T-helper 22 cell (primary cell): ENCODE measurements at places on chromosomes 7 and 10.

DNA sequence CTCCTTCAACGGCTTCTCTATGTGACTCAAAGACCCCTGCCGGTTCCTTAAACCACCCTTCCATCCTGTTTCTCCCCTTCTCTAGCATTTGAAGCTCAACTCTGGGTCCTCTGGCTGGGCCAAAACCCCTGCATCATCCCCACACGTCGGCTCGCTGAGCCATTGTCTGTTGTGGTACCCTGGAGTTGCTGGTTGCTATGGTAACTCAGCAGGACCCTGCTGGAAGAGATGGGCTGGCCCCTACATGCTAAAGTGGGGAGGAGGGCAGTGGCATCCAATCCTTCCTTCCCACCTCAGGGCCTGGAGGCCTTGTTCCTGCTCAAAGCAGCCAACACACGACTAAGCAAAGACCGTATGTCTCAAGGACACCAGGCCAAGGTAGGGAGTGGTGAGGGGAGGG, 452.5 kb downstream of the PLXNA4 start:
- no peak for DNase-seq

DNA sequence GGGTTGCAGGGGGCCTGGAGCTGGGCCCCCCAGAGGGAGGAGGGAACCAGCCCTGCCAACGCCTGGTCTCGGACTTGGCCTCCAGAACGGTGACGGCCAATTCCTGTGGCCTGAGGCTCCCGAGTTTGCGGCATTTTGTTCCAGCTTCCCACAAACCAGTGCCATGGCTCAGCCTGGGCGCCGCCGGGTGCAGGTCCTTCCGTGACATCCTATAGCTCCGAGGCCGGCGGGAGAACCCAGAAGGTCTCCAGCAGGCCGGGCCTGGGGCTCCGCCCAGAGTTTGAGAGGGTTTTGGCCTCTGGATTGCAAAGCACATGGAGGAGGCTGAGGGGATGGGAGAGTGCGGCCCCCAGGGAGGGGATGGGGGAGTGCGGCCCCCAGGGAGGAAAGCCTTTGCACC, 92.6 kb downstream of the UNCX start:
- DNase-seq, result no peak

GRCh38 chr10:111106081-111106480, 29.3 kb downstream of the ADRA2A start:
- DNase-seq, result no peak

- no peak for DNase-seq
Measured at GRCh38 chr10:76887223-76888010, 750.2 kb downstream of the KCNMA1 start.

DNA sequence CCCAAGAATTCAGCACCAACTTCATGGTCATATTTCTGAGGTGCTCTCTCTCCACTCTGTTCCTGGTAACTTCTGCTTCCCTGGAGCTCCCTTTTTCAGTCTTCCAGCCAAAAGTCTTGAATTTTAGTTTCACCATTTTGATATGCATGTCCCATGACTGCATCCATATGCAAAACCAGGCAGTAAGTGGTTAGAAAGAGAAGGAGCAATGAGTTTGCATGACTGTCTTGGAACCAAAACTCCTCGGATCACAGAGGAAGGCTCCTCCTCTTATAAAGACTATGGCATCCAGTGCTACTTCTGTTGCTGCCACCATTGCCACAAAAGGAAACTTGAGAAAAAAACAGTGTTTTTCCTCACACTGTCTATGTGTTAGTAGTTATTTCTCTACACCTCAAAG, 269.1 kb upstream of the GLI3 start:
- DNase-seq, result no peak

DNA sequence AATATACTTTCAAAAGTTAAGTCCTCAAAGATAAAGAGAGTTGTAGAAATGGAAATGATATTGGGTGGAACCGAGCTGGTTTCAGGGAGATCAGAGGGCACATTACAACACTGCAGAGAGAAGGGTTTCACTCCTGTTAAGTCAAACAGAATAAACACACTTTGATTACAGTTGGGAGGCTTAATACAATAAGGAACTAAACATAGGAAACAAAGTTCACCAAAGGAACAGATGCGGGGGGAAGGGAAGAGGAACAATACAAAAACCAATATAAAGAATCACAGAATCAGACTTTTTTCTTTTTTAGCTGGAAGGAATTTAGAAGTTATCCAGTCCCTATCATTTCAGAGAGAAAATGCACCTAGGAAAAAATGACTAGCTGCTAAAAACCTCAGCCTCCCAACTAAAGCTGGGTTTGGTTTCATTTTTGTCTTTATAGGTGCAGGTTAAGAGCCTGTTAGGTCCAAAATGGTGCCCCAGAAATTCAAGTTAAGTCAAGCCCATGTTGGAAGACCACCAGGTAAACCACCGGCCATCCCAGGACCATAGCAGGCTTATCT, 81.9 kb downstream of the DNMBP start:
- DNase-seq, result no peak

- DNase-seq, result no peak
Measured at GRCh38 chr7:123751821-123752220, 3.0 kb upstream of the WASL start.

DNA sequence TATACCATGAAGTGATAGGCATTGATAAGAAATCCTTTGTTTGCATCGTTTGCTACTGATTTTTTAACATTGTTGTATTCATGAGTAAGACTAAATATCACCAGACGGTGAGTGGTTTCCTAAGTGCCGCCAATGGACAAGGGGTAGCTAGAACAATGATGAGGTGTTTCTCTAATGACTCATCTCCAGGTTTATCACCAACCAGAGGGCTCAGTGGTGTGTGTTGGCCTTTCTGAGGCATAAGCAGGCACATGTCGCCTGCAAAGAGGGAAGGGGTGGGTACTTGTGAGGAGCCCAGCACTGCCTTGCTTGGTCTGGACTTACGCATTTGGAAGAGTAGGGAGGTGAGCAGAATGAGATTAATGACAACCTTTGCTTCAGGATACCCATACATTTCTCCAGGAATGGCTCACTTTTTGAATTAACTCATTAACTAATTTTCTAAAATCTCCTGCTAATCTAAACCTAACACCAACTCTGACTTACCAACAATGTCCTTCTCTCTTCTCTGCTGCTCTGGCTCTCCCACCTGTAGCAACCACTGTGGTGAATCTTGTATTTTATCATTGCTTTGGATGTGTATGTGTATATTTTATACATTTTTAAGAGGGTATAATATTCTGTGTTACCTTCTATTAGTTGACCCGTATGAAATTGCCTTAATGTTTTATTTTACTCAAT, 722.6 kb downstream of the GRID1 start:
- DNase-seq, result no peak

DNA sequence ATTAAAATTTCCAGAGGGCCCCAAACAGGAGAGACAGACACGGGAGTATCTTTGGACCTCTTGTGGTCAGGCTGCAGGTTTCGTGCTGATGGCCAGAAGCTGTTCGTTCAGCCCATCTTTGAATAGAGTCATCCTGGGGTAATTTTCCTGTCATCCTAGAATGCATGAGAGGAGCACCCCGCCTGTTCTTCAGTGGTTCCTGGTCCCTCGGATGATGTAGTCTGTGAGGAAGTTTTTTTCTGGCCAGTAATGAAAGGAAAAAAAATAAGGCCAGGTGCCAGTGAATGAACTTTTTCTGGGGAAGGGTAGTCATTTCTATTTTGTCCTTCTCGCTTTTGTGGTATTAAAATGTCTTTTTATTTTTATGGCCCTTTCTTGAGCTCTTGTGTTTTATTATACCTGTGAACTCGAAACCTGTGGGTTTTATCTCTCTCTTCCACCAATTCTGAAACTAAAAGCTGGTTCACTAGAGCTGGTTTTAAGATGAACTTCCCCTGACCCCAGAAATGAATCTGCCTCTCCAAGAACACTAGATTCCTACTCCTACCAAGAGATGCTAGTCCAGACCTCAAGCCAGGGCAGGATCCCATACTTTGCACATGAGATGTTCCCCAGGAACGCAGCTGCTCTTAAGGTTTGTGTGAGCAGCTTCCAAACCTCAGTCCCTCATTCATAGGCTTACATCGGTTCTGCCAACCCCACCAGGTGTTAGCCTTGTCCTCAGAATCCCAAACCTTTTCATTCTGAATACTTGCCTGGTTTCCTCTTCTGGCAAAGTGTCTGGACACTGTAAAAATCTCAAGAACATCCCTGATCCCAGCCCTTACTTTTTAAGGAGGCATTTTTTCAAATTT, 15.4 kb upstream of the MEST start:
- no peak for DNase-seq

GRCh38 chr7:155358066-155358947, 60.6 kb downstream of the INSIG1 start:
- no peak for DNase-seq

GRCh38 chr7:6675807-6676405, 30.8 kb downstream of the ZNF12 start:
- no peak for DNase-seq

- no peak for DNase-seq
Measured at GRCh38 chr7:14009453-14010418, 20.3 kb upstream of the ETV1 start.

DNA sequence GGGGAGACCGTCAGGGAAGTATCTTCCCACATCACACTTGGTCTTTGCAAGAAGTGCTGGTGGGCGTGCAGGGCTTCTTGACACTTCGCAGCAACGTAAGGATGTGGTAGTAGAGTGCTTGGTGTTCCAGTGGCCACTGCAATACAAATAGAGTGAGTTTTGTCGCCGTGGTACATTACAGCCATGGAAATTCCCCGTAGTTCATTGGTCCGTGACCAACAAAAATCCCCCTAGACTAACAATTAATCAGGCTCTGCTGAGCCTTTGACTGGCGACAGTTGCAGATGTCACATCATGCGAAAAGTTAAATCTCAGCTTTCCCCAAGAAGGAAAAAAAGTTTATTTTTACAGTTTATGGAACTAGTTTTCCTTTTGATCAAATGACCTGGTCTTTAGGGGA, 134.7 kb downstream of the MGMT start:
- DNase-seq, result no peak

DNA sequence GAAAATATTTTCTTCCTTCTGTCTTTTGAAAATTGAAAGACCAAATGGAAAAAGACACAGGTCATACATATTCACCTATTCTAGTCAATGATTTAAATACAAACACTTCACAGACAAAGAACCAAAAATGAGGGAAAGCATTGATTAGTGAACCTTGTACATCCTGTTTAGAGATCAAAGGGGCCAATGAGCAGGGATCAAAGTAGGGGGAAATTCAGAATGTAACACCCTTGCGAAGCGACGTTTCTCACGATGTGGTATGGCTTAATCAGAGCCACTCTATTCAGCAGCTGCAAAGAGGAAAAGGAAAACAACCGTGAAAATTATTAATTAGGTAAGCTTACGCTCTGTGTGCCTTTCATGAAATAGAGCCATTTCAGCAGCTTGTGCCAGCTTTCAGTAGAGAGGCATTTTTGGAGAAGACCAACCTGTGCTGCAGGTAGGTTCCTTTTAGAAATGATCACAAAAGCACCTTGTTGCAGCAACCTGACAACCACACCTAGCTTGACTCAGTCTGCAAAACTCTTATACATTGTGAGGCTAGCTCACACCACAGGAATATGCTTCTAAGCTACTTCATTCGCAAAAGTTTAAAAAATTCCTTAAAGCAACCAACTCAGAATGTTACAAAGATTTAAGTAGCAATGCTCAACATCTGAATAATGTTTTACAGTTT, 78.0 kb downstream of the DKK1 start:
- DNase-seq, result no peak

DNA sequence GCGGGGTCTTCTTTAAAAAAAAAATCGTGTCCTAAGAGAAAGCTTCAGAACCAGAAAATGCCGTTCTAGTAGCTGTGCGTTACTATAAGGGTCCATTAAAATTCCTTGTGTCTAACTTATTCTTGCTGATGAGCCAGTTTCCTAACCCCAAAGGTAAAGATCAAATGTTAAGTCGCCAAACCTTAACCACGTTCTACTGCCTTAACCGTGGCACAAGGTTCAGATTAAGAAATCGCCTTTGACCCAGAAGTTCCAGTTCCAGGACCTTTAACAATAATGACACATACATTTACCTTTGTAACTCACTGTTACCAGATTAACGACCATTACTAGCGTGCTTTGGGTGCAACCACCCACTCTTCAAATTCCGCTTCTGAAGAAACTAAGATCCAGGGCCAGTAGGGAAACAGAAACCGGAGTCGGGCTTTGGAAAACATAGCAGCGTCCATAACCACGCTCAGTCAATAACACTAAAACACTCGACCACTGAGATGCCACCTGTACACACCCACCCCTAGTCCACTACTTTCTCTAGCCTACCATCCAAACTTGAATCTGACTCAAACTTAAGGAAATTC, 620 bp downstream of the BET1 start:
- DNase-seq, result no peak

GRCh38 chr7:50614721-50615518, 49.7 kb upstream of the DDC start:
- no peak for DNase-seq

DNA sequence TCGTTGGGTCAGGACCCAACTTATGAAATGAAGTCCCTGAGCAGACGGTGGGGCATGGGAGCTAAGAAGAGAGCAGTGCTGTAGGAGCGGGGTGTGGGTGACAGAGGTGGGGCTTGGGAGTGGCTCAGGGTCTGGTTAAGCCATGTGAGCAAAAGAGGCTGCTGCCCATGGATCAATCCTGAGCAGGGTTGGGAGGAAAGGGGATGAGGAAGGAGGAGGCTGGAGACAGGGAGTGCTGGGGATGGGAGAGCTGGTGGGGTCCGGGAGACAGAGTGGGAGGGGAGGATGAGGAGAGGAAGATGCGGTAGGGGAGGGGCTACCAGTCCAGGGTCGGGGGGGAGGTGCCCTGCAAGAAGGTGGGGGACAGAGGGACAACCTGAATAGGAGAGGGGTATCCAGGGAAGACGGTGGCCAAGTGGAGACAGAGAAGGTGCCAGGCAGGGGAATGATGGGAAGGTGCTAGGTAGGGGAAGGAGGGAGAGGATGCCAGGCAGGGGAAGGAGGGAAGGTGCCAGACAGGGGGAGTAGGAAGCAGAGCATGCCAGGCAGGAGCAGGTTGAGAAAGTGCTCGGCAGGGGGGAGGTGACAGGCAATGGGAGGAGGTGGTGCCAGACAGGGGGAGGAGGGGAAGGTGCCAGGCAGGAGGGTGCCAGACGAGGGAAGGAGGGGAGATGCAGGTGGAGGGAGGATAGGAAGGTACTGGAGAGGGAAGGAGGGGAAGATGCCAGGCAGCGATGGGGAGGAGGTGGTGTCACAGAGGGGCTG, 27.5 kb upstream of the SMARCD3 start:
- no peak for DNase-seq
